ENCODE measurements at places on chromosomes 6 and 20.

DNA sequence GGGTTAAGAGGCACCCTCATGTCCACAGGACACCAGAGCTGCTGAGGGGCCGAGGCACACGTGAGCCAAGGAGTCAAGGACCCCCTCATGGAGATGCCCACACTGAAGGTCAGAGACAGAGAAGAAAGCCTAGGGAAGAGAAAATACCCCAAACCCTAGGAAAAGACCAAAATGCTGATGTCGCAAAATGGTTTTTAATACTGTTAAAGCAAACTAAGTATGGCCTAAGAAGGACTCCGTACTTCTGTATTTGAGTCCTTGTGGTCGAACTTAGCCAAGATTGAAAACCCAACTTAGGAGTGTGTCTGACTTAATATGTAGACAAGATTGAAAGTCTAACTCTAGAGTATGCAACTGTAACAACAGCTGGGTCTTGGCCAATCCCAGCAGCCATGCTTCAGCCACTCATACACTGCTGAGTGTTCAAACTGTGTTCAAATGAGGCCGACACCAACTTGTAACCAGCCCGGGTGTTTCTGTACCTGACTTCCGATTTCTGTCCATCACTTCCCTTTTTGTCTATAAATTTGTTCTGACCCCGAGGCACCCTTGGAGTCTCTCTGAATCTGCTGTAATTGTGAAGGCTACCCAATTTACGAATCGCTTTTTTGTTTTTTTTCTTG, 92.6 kb upstream of the AGPAT4 start:
- DNase-seq: no peak

DNA sequence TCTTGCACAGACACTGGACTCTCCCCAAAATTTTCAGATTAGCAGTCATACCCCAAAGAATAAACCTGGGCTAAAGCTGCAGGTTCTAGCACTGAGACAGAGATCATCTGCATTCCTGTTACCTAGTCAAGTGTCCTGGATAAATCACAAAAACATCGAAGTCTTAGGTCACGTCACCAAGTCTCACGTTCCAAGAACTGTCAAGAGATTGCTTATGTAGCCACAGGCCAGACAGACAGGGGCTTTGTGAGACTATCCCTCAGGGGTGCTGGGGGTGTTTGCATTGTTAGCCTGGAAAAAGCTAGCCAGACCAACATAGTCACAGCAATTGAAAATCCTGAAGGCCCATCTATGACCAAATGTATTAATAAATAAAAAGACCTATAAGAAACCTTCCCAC, 243.1 kb upstream of the PREP start:
- no peak for DNase-seq

- no peak for DNase-seq
These were observed 759.2 kb upstream of the ADGRB3 start for GRCh38 chr6:67875877-67876383.

- DNase-seq: peak; percentile 85
These were observed 413.5 kb downstream of the BCKDHB start for GRCh38 chr6:80519811-80520594.

DNA sequence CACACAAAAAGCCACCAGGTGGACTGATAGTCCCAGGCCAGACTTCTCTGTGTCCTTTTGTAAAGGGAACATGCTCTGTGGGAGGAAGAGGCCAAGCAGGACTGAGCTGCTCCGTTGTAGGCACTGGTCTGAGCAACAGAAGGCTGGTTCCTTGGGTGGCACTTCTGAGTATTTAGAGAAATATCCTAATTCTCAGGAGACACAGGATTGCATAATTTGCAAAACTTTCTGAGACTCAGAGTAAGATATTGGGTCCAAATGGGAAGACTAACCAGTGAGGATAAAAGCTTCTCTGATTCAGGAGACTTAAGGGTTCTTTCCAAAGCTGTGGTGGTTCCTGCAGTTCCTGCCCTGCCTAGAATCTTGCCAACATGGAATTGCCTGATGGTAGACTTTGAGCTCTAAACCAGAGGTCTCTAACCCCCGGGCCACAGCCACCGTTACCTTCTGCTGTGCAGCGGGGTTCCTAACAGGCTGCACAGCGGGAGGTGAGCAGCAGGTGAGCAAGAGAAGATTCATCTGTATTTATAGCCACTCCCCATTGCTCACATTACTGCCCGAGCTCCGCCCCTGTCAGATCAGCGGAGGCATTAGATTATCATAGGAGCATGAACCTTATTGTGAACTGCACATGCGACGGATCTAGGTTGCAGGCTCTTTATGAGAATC, 107.0 kb downstream of the OLIG3 start:
- no peak for DNase-seq

DNA sequence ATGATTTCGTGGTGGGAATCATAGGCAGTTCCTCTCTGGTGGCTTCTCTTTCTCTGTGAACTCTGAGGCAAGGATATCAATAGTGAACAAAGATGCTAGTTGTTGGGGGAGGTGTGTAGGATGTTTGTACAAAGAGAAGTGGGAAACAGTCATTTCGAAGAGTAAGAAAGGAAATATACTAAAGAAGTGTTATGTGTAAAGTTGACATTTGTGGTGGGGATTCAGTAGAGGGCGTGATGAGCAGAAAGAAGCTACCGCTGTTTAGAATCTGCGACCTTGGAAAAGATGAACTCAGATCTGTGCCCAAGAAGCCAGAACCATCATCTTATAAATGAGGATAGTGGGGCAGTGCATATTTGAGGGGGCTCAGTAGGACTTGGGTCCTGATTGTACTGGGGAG, 11.4 kb downstream of the SLC35F1 start:
- DNase-seq: no peak

DNA sequence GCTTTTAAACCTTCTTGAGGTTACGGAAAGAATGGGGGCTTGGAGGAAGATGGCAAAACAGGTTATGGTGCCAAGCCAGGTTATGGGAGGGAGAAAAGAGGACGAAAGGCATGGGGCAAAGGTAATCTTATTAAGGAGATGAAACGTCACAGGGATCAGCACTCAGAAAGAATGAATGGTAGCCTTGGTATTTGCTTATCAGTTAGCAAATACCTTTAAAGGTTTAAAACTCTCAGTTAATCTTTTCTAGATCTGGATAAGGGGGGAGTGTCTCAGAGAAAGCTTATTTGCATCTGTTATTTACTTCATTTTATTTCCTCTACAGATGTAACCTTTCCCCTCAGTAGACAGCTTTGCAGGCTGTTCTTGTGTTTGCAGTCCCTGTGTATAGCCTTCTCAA, 55.5 kb upstream of the EEF1E1 start:
- no peak for DNase-seq

DNA sequence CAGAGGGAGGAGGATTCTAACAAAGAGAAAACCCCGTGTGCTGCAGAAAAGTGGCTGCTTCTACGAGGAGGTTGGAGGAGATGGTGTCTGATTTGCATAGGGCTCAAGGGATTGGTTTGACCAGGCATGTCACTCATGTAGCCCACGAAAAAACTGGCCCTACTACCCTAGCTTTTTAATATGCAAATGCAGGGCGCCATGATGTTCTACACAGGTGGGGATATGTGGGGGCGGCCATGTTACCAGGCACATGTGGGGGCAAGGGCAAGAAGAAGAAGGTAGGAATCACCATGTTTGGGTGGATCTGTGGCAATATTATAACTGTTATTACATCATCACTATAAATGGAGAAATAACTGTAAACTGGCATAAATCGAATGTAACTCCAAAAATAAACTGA, 9.9 kb downstream of the KIAA1755 start:
- no peak for DNase-seq

Measured in fibroblast of gingiva (primary cell).